ENCODE measurements at places on chromosomes 1 and 21.

- no peak for DNase-seq
Measured at GRCh38 chr1:159994896-159995295, 36.9 kb downstream of the PIGM start.

DNA sequence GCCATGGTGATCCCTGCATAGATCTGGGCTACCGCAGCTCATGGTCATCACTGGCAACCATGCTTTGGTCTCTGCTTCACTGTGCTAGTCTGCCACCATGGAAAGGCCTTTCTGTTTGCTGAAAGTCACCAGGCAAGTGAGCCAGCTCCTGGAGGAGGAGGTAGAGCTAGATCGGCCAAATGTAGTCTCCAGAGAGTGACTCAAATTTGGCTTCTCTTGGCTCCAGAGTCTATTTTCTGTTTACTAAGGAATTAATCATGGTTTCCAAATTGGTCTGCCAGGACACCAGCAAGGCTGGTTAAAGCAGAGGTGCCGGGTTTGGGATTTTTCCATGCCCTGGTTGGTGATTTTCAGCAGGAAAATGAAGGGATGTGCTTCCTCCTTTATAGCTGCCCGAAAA lies 52.7 kb upstream of the IVNS1ABP start:
- DNase-seq = no peak

GRCh38 chr1:86502721-86503405 lies 34.1 kb downstream of the CLCA1 start:
- DNase-seq = no peak

GRCh38 chr1:177869586-177869985 lies 100.3 kb downstream of the SEC16B start:
- no peak for DNase-seq

GRCh38 chr1:73943270-73943669 lies 254.7 kb downstream of the LRRIQ3 start:
- no peak for DNase-seq

DNA sequence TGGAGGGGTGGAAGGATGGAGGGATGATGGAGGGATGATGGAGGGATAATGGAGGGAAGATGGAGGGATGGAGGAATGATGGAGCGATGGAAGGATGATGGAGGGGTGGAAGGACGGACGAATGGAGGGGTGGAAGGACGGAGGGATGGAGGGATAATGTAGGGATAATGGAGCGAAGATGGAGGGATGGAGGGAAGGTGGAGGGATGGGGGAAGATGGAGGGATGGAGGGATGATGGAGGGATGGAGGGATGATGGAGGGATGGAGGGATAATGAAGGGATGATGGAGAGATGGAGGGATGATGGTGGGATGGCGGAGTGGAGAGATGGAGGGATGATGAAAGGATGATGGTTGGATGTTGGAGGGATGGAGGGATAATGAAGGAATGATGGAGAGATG lies 61.3 kb downstream of the KCNAB2 start:
- DNase-seq = no peak

GRCh38 chr21:43854773-43855633 lies 10.0 kb upstream of the AGPAT3 start:
- no peak for DNase-seq

DNA sequence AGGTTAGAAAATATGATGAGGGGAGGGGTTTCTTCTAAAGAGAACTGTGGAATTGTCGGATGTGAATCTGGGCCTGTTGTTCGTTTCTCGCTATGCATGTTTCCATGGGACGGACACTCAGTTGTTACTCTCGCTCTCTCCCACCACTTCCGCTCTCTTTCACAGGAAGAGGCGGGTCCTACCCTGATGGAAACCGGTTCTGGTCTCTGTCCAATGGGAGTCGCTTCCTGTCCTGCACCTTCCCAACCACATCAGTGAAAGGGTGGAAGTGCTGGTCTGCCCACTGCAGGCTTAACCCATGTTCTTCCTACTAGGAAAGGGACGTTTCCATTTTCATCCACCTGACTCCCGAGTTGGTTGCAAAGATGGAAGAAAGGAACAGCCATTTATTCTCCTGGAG lies 119.4 kb downstream of the KCNJ15 start:
- DNase-seq = no peak

DNA sequence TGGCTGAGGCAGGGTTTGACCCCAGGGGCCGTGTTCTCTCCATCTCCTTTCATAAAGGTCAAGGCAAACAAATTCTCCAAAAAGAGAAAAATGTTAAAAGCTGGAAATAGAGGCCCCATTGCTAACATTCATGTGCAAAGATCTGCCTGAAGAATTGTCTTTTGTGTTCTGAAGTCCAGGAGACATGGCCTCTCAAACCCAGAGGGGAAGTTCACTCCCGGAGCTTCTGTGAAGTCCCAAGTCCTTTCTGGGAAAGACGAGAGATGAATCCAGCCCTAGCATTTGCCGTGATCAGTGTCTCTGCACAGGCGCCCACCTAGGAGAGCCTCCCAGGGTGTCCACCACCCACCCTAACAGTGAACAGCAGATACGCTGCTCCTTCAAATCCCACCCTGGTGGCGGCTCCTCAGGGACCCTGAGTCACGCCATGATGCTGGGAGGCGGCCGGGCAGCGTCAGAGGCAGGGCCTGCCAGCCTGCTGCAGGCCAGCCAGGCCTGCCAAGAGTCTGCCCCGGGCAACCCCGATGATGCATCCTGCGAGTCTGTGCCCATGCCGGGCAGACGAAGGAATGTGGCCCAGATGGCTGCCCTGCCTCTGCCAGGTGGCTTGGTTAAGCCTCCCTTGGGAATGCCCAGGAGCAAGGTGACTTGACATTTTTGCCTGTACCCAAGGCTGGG lies 5.2 kb upstream of the C2CD2 start:
- DNase-seq = no peak

- DNase-seq = no peak
Measured at GRCh38 chr1:35442734-35443133, 114.5 kb downstream of the KIAA0319L start.

DNA sequence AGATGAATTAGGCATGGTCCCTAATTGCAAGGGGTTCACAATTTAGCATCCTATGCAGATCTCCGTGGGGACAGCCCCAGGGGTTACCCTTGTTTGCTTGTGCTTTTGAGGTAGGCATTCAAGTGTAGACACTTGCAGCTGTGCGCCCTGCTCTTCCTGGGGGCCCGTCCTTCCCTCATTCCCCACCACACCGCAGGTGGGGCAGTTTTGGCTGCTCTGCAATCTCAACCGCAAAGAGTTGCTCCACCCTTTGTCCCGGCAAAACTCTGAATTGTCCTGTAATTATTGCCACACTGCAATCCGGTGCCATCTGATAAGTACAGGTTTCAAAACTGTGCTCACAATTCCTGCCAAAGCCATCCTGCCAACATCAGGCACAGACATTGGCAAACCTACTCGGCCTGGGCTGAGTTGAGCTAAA lies 65.4 kb upstream of the LYST start:
- DNase-seq = no peak

DNA sequence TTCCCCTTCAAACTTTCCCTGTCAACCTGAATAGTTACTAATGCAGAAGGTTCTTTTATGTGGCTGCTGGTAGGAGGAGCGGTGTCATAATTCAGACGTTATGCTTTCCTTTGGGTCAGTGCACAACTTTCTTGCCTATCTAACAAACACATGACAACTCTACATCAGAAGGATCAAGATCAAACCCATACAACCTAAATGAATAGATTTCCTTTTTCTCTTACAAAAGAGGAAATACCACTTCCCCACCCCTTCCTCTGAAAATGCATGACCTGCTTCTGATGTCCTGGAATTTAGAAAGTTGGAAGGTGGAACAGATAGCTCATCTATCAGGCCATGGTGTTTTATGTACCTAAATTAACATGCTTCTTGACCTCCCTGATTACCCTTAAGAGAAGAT lies 75.7 kb upstream of the ADGRL4 start:
- no peak for DNase-seq

DNA sequence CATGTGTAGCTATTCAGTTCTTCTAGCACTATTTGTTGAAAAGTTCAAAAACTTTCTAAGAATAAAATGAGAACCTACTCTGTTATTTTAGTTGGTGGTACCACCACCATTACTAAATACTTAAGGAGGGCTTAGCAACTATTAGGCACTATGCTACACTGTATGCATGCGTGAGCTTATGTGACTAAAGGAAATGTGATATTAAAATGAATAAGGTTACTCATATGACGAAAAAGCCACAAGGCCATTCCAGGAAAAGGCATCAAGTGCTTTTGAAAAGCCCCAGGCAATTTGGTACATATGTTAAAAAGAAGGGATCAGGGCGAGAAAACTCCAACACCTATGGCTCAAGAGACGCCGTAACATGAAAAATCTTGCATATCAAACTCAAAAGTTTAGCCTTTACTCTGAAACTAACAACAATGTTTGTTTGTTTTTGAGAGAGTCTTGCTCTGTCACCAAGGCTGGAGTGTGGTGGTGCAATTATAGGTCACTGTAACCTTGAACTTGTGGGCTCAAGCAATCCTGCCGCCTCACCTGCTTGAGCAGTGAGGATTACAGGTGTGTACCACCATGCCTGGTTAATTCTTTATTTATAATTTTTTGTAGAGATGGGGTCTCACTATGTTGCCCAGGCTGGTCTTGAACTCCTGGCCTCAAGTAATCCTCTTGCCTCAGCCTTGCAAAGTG lies 42.5 kb downstream of the EPRS1 start:
- no peak for DNase-seq

DNA sequence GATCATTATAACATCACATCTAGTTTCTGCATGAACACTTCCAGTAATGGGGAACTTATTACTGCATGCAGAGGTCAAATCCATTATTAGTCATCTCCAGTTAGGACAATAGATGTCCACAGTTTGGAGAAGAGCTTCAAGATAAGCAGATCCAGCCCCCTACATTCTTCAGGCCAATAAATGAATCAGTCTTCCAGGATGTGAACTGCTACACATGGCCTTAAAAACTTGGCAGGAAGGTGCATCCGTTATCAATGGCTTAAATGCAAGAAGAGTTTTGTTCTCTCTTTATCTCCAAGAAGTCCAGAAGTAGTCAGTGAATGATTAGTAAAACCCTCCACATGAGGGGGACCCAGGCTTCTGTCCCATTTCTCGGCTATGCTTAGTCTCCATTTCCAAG lies 70.8 kb downstream of the DMRTA2 start:
- no peak for DNase-seq

- DNase-seq = no peak
Measured at GRCh38 chr1:246265481-246265880, 241.6 kb downstream of the SMYD3 start.

- DNase-seq = no peak
Measured at GRCh38 chr1:110700767-110701166, 26.0 kb upstream of the KCNA3 start.

- peak; percentile 72 for DNase-seq
Measured at GRCh38 chr21:31509194-31510017, 150.1 kb upstream of the SOD1 start.

- DNase-seq = no peak
Measured at GRCh38 chr1:182281541-182281940, 110.0 kb downstream of the GLUL start.

GRCh38 chr1:166682588-166682987 lies 156.7 kb upstream of the POGK start:
- no peak for DNase-seq

DNA sequence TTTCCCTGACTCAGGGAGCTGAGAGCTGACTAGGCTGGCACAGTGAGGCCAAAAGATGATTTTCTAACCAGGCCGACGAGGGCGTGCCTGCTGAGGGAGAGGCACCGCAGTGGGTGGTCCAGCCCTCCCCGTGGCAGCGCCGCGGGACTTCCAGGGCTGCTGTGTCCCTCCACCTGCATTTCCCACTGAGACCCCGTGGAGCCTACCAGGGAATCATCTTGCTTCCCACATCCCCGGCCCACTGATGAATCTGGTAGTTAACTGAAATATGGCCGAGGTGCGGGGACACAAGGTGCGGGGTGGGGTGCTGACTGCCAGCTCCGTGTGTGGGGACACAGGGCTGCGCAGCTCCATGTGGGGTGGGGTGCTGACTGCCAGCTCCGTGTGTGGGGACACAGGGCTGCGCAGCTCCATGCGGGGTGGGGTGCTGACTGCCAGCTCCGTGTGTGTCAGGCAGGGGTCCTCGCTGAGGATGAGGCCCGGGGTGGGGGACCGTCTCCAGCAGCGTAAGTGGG lies 10.4 kb downstream of the WRAP73 start:
- DNase-seq = no peak

- no peak for DNase-seq
Measured at GRCh38 chr21:29182691-29183092, 52.2 kb downstream of the MAP3K7CL start.

DNA sequence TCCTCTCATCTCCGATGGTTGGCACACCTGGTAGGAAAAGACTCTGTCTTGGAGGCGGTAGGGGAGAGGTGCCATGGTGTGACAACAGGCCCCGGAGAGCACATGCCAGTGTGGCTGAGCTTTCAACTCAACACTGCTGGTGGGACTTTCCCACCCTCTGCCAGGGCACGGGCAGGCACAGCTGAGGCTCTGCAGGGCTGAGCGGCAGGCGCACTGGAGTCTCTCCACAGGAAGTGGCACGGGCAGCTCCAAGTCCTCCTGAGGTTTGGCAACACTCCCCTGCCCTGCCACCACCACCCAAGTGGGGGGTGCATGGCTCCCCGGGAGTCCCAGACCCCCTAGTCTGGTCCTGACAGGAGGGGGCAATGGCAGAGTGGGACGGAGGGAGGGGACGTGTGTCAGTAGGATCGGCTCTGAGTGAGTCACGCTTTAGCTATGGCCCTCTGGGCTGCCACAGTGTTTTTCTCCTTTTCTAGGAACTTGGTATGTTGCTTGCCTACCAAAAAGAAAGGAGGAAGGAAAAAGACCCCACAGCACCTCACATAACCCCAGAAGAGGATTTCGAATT lies 27.3 kb upstream of the EVA1B start:
- DNase-seq = peak; percentile 74

- DNase-seq = no peak
Measured at GRCh38 chr1:200518524-200518923, 102.0 kb downstream of the KIF14 start.

DNA sequence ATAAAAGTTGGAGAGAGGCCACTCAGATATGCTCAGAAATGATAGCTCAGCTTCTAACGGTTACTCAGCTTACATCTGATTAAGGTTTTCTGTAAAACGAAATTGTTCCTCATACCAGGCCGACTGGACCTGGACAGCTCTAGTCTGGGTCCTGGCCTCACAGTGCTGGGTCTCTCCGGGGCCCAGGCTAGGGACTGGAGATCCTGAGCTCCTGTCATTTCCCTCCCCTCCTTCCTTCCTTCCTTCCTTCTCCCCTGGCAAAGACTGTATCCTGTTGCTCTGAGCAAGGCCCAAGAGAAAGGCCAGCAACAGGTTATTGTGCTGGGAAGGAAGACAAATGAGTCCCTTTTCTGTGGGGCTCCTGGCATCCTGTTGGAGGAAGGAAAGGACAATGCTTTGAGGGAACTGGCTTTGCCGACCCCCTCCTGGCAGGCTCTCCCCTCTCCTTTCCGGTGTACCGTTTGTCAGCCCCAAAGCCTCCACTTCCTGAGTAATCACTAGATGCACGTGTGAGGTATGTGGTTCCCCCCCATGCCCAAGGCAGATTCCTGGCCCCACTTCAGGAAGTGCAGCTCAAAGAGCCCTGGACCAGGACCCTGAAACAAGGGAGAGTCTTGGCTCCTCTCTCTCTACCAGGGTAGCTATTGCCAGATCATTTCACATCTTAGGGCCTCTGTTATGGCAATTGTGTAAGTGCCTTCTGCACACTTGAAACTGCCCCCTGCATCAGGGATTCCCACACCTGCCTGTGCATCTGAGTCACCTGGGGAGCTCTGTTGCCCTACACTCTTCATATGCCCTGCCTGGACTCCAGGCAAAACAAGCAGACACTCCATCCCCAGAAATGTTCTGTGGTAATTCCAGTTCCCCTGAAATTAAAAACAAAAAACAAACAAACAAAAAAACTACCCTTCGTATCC lies 212.7 kb upstream of the FGGY start:
- peak; percentile 15 for DNase-seq
